ENCODE measurements at places on chromosomes 3 and 15. TPM values are rescaled to one million over a fixed set of nuclear protein-coding genes. Genes with fewer than 3 reads are reported as not detected.

- peak; percentile 65 for DNase-seq
- peaks cover 64% of the 10 kb centered on the region for H3K4me1 ChIP-seq
- no peaks in the 10 kb centered on the region for H3K36me3 ChIP-seq
- H3K27me3 ChIP-seq, result no peaks in the 10 kb centered on the region
- no peak overlapping the region for H3K4me3 ChIP-seq
Measured at GRCh38 chr15:58551764-58552504, 120.1 kb downstream of the LIPC start.

- H3K4me3 ChIP-seq, result no peak overlapping the region
- no peak overlapping the region for H3K27ac ChIP-seq
- H3K4me1 ChIP-seq, result no peaks in the 10 kb centered on the region
- H3K36me3 ChIP-seq, result no peaks in the 10 kb centered on the region
- no peaks in the 10 kb centered on the region for H3K27me3 ChIP-seq
Measured at GRCh38 chr3:117751651-117752050, 1042.1 kb downstream of the TUSC7 start.

GRCh38 chr3:65953301-65953812 lies 85.4 kb downstream of the MAGI1 start:
- H3K4me1 ChIP-seq, result no peaks in the 10 kb centered on the region
- DNase-seq, result no peak
- no peaks in the 10 kb centered on the region for H3K36me3 ChIP-seq
- H3K27me3 ChIP-seq, result no peaks in the 10 kb centered on the region

DNA sequence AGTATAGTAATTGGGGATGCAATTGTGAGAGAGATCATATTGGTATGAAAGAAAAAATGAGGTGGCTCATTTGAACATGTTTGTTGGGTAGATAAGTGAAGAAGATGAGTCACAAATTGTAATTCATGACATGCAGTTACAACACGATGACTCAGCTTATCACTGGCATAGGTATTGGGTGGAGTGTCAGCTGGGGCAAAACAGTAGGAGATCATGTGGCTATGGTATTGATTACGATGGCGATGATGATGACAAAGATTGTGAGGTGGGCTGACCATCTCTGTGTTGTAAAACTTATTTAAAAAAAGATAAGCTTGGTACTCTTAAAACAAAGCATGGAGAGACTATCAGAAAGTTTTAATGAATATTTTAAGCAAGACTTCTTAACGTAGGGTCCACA lies 11.6 kb upstream of the DPH6 start:
- H3K27me3 ChIP-seq, result no peaks in the 10 kb centered on the region
- no peaks in the 10 kb centered on the region for H3K36me3 ChIP-seq
- DNase-seq, result no peak
- H3K4me1 ChIP-seq, result no peaks in the 10 kb centered on the region
- no peak overlapping the region for H3K4me3 ChIP-seq
- no peak overlapping the region for H3K27ac ChIP-seq

DNA sequence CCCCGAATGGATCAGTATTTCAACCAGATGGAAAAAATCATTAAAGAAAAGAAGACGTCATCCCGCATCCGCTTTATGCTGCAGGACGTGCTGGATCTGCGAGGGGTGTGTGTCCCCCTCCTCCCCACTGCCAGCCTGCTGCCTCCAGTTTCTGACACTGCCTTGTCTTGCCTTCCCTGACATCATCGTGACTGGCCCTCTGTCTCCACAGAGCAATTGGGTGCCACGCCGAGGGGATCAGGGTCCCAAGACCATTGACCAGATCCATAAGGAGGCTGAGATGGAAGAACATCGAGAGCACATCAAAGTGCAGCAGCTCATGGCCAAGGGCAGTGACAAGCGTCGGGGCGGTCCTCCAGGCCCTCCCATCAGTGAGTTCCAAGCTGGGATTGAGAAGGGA lies 10.9 kb downstream of the EIF4G1 start:
- H3K36me3 ChIP-seq, result peaks cover 88% of the 10 kb centered on the region
- no peak overlapping the region for H3K27ac ChIP-seq
- no peak for DNase-seq

DNA sequence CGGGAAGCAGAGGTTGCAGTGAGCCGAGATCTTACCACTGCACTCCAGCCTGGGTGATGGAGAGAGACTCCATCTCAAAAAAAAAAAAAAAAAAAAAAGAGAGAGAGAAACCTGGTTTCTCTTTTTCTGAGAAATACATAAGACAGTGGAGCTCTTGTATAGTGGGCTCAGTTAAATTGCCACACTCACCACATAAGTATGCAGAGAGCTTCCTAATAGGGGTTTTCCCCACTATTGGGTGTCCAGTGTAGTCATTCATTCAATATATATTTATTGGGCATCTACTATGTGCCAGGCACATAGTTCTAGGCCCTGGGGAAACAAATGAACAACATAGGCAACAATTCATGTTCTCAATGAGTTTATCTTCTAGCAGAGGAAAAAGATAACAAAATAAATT lies 48.9 kb upstream of the FMN1 start:
- no peak overlapping the region for H3K27ac ChIP-seq
- peaks cover 2% of the 10 kb centered on the region for H3K4me1 ChIP-seq
- no peak for DNase-seq
- no peaks in the 10 kb centered on the region for H3K27me3 ChIP-seq
- no peak overlapping the region for H3K4me3 ChIP-seq

GRCh38 chr3:50245251-50245745 lies 9.3 kb downstream of the GNAI2 start:
- DNase-seq, result no peak
- no peaks in the 10 kb centered on the region for H3K27me3 ChIP-seq
- peak overlapping the region; percentile 88 for H3K27ac ChIP-seq

DNA sequence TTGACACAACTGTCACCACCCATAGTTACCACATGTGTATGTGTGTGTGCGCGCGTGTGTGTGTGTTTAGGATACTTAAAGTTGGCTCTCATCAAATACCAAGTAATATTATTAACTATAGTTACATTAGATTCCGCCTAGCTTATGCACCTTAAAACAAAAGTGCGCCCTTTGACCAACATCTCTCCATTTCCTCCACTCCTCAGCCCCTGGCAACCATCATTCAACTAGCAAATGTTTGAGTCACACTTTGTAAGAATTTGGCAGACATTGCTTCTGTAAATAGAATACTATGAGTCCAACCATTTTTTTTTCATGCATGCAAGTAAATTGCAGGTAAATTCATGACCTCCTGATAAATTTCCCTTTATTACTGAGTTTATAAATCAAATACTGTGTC lies 169.3 kb downstream of the GBE1 start:
- H3K36me3 ChIP-seq, result no peaks in the 10 kb centered on the region
- H3K4me1 ChIP-seq, result no peaks in the 10 kb centered on the region
- no peak overlapping the region for H3K27ac ChIP-seq

GRCh38 chr3:10268116-10268515 lies 19.9 kb downstream of the TATDN2 start:
- H3K4me1 ChIP-seq, result no peaks in the 10 kb centered on the region
- no peak overlapping the region for H3K27ac ChIP-seq
- no peak for DNase-seq
- no peak overlapping the region for H3K4me3 ChIP-seq
- no peaks in the 10 kb centered on the region for H3K27me3 ChIP-seq

DNA sequence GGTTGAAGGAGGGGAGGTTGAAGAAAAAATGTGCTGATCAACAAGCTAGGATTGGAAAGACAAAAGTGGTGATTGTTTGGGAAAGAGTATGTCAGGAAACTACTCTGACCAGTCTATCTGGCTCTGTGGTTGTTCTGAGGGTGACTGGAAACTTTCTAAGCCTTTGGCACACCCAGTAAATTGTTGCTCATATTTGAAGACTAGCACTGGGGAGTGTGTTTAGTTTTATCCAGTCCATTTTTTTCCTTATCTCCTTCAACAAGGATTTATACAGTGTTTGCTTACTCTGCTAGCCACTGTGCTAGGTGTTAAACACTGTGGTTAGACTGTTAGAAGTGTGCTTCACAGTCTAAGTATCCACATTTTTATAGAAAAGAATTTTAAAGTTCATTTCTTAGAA lies 28.8 kb downstream of the PPM1L start:
- no peaks in the 10 kb centered on the region for H3K27me3 ChIP-seq
- DNase-seq, result no peak
- no peaks in the 10 kb centered on the region for H3K36me3 ChIP-seq
- H3K27ac ChIP-seq, result no peak overlapping the region

DNA sequence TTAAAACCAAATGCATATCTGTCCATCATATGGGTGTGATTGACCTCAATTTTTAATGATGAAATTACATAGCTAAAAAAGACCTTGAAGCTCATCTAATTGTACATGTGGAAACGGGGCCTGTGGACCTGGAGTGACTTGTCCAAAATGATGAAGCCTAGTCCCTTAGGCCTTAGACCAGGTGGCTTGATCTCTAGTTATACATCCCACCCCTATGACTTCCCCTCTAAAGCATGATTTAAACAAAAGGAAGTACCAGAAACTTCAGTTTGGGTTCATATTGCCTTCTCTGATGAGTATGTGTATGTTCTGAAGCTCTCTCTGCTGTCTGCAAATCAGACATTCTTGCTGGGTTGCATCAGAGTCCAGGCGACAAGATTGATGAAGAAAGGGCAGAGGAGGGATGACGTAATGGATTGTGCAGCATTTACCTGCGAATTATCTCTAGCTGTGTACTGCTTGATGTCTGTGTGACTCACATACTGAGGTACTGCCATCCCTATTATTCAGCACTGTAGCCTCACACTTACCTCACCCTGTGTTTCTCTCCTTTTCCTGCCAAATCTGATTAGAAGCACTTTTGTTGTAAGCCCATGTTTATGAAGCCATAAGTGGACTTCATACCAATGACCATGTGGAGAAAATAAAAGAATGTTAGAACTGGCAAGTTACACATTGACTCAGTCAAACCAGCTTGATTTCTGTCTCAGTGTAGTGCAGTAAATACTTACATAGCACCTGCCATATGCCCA lies 111.5 kb downstream of the FILIP1L start:
- H3K27me3 ChIP-seq, result no peaks in the 10 kb centered on the region
- H3K36me3 ChIP-seq, result no peaks in the 10 kb centered on the region
- DNase-seq, result no peak
- H3K27ac ChIP-seq, result no peak overlapping the region

DNA sequence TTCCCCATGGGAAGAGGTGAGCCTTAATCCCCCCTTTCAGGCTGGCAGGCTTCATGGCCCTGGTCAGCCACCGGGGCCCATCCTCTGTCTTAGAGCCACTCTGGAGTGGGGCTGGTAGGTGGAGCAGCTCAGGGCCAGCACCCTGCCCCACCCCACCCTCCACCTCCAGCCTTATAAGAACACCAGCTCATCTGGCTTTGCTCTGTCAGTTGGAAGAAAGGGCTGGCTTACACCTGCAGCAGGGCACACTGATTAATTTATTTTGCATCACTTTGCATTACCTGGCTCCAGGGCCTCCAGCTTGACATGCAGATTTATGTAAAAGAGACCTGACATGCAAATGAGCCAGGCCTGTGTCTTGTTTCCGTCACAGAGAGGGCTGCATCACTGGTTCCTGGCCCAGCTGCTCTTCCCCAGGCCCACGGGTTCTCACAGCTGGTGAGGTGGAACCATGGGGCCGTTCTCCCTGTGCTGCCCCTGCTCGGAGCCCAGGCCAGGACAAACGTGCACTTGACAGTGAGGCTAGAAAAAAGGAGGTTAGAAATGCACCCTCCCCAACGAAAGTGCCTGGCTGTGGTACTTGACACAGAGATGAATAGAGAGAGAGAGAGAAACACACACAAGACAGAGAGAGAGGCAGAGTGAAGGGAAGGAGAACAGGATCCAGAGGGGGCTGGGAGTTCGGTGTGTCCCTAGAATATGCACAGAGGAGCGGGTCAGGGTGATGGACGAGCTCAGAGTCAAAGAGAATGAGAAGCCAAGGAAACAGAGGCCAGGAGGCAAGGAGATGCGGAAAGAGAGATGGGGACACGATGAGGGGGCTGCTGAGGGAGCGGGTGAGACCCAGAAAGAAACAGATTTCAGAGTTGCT lies 44.5 kb upstream of the MAGEF1 start:
- no peak overlapping the region for H3K4me3 ChIP-seq
- H3K27me3 ChIP-seq, result no peaks in the 10 kb centered on the region
- no peak for DNase-seq
- no peak overlapping the region for H3K27ac ChIP-seq
- H3K36me3 ChIP-seq, result no peaks in the 10 kb centered on the region

DNA sequence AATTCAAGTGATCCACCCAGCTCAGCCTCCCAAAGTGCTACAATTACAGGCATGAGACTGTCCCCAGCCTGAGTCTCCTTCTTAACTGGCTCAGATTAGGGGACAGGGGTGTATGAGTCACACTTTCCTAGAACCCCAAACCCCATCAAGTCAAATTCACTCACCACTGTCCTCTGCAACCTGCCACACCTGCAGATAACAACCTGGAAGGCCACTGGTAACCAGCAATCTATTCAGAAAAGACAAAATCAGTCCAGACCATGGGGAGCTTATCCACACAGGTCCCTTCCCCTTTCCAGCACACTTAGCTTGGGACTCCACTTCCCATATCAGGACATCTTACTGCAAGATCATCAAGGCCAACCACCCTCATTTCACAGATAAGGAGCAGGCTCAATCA lies 6.4 kb downstream of the WDR73 start:
- H3K4me1 ChIP-seq, result no peaks in the 10 kb centered on the region
- no peaks in the 10 kb centered on the region for H3K27me3 ChIP-seq
- H3K27ac ChIP-seq, result no peak overlapping the region
- no peak for DNase-seq

DNA sequence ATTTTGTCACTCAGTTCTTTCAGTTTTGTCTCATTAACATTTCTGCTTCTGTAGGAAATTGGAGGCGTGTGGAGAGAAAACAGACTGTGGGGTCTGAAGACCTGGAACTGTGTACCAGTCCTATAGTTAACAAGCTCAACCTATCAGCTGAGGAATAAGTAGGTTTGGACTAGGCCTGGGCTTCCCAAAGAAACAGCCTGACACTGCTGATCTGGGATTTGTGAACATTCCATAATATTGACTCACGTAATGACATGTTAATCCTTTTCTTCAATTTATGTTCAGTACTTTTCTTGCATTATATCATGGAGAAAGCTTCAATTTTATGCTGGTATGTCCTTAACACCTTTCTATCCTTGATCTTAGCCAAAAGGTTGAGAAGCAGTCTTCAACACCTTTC lies 181.6 kb upstream of the RORA start:
- no peak overlapping the region for H3K27ac ChIP-seq
- no peak for DNase-seq
- H3K4me1 ChIP-seq, result no peaks in the 10 kb centered on the region

DNA sequence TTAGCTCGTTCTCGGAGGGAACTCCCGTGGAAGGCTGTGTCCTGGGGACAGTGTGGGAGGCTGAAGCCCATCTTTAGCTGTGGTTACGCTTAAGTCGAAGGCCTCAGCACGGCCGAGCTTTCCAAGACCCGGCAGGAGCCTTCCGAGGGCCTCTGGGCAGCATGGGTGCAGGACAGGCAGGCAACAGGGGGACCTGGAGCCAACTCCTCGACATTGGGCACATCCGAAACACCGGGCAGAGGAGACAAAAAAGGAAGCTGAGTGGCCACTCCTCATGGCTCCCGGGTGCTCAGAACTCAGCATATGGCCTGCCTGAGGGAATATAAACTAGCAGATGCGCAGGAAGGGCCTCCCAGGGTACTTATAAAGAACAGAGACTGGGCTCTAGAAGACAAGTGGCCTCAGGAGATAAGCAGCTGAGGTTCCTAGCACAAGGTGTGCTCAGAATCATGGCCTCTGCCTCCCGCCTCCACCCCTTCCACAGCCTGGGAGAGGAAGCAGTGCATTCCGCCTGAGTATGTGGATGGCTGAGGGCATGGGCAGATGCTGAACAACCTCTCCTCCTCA lies 34.1 kb downstream of the ABTB1 start:
- no peak for DNase-seq
- no peaks in the 10 kb centered on the region for H3K36me3 ChIP-seq
- H3K4me1 ChIP-seq, result no peaks in the 10 kb centered on the region

GRCh38 chr3:102741105-102741504 lies 306.3 kb downstream of the ZPLD1 start:
- no peaks in the 10 kb centered on the region for H3K27me3 ChIP-seq
- H3K27ac ChIP-seq, result no peak overlapping the region
- H3K36me3 ChIP-seq, result no peaks in the 10 kb centered on the region
- DNase-seq, result no peak
- H3K4me3 ChIP-seq, result no peak overlapping the region

The C2CD4A gene
- total RNA-seq, result 0.66 TPM

The LRRN1 gene
- total RNA-seq, result 5.1 TPM
